ENCODE measurements at places on chromosomes 1 and 21.

DNA sequence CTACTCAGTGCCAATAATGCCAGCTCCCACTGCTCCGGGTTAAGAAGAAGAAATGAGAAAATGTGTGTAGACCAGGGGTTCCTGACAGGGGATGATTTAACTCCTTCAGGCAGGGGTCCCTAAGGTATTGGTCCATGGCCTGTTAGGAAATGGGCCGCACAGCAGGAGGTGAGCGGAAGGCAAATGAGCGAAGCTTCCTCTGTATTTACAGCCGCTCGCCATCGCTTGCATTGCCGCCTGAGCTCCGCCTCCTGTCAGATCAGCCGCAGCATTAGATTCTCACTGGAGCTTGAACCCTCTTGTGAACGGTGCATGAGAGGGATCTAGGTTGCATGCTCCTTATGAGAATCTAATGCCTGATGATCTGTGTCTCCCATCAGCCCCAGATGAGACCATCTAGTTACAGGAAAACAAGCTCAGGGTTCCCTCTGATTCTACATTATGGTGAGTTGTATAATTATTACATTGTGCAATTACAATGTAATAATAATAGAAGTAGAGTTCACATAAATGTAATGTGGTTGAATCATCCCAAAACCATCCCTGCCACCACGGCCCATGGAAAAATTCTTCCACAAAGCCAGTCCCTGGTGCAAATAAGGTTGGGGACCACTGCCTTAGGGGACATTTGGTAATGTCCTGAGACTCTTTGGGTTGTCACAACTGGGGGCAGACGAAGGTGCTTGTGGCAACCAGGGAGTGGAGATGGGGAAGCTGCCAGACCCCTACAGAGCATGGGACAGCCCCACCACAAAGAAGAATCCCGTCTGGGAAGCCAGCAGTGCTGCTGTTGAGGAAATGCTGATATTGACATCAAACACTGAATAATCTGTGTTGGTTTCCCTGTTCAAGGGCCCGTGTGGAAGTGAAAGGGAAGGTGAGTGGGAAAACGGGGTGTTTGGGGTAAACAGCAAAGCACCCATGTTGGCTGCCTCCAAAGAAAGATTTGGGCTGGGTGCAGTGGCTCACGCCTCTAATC is 60.8 kb downstream of the DHRS3 start:
- DNase-seq: peak; percentile 11

GRCh38 chr1:94679332-94680038 is 137.9 kb upstream of the F3 start:
- DNase-seq: no peak

DNA sequence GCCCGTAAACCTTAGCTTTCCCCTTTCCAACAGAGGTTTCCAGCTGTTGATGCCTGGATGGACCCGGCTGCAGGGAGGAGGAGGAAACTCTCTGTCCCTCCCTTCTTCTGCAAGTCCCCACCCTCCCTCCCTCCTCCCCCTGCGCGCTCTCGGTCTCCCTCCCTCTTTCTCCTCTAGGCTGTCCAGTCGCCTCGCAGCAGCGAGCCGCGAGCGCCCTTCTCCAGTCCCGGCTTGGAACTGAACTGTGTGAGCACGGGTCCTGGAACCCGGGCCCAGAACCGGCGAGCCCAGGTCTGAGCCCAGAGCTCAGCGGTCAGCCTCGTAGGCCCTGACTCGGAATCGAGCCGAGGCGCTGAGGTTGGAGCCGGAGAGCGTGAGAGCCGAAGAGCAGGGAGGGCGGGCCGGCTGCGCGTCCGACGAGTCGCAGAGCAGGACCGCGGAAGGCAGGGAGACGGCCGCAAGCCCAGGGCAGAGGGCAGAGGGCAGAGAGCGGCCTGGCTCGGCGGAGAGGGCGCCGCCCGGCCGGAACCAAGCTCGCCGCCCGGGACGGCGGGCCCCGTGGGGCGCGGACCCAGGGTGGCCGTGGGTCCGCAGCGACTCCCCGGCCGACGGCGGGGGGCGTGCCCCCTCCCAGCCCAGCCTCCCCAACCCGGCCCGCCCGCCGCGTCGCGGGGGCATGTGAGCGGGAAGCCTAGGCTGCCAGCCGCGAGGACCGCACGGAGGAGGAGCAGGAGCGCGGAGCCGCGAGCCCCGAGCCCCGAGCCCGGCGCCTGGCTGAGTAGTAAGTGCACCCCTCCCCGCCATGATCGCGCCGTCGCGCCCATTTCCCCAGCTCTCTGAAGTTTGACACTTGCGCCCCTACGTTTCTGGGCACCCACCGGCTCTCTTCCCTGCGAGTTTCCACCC is at the start of gene SOX13:
Gene SOX13 (plus strand): TSS at position 185 of the 906 bp plus-strand sequence. CDS start 39,801 bp downstream, outside the sequence.
- DNase-seq: peak; percentile 86

DNA sequence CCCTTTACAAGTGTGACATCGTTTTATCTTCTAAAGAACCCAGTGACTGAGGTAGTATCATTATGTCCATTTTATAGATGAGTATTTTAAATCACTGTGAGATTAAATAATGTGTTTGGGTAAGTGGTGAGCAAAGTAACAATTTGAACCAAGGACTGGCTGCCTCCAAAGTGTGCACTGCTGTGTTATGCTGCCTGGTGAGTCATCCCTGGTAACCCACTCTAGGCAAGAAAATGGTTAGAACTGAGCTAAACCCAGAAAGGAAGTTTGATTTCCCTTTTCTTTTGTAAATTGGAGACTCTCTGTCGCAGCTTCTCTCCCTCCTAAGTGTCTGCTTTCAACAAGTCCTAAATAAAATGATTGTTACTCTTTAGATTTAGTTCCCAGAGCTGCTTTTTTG is 342.8 kb upstream of the KAZN start:
- no peak for DNase-seq

GRCh38 chr1:234638832-234639799 is 29.1 kb upstream of the IRF2BP2 start:
- DNase-seq: no peak

DNA sequence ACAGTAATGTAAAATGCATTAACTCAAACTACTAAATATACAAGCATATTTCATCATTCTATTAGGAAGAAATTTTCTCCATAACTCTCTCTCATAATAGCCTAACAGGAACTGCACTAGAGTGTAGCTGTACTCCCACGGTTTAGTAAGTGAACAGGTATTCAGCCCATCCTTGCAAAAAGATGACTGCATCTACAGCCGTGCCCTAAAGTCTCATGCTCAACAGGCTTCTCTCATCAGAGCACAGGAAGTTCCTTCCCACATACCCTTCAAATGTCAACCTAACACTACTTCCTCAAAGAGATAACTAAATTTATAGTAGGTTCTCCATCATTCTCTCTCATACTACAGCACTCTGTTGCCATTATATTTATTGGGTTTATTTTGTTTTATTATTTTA is 251.6 kb downstream of the AKT3 start:
- DNase-seq: no peak

GRCh38 chr1:27863538-27863915 is 8.8 kb upstream of the THEMIS2 start:
- DNase-seq: no peak

DNA sequence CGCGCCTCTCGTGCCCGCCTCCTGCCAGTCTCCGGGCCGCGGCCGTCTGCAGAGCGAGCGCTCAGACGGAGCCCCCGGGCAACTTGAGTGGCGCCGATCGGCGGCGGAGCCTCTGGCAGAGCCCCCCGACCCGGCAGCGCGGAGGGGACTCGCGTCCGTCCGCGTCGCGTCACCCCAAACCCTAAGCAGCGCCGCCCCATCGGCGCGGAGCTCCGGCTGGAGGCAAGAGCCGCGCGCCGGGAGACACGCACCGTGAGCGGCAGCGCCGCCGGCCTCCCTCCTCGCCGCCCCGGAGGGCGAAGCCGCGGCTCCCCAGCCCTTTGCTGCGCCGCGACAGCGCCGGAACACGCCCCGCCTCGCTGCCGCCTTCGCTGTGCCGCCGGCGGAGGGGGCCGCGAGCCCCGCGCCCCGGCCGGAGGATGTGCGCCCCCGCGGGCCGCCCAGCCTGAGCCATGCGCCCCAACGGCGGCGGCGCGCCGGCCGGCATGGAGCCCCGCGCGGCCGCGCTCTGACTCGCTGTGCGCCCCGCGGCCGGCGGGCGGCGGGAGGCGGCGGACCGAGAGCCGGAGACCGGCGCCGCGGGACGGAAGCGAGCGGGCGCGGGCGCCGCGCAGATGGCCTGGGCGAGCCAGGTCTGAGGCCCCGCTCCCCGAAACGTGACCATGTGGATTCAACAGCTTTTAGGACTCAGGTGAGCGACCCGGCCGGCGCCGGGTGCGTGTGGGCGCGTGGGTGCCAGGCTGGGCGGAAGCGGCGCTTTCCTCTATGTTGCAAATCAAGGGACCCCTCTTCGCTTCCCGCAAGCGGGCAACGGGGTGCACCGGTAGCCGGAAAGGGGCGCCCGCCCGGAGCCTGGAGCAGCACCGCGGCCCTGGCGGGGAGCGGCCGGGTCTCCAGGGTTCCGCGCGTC is 610 bp downstream of the AJAP1 start:
- DNase-seq: peak; percentile 64

- DNase-seq: no peak
Measured at GRCh38 chr1:206748348-206749030, 22.1 kb upstream of the IL19 start.
